A549 treated with DMSO at 1 μM for 4 hours (cell line): ENCODE measurements at places on chromosomes 7 and 10. TPM values are rescaled to one million over a fixed set of nuclear protein-coding genes. Genes with fewer than 3 reads are reported as not detected.

NUTM2E gene
- total RNA-seq: 0.36 to 0.43 TPM (median 0.40 TPM) in 5 replicates

PHYH gene
- 30.6 to 33.7 TPM (median 31.0 TPM) in 5 replicates for total RNA-seq

DGKB gene
- total RNA-seq: not detected in 5 replicates

GAD2 gene
- total RNA-seq: not detected in 5 replicates

TMEM178B gene
- 1.2 to 1.7 TPM (median 1.6 TPM) in 5 replicates for total RNA-seq

PNLIPRP2 gene
- total RNA-seq: not detected in 5 replicates

AP5Z1 gene
- 22.4 to 46.4 TPM (median 33.4 TPM) in 5 replicates for total RNA-seq

SUN3 gene
- 0.46 TPM in 1 of 5 replicates, not detected in the others for total RNA-seq

MRLN gene
- not detected in 5 replicates for total RNA-seq

PAX4 gene
- not detected in 5 replicates for total RNA-seq

LIMK1 gene
- 33.1 to 42.6 TPM (median 36.0 TPM) in 5 replicates for total RNA-seq

EFCAB10 gene
- 2.8 to 4.7 TPM (median 3.2 TPM) in 5 replicates for total RNA-seq

IKZF1 gene
- not detected in 5 replicates for total RNA-seq

SNCG gene
- total RNA-seq: 6.6 to 12.9 TPM (median 11.5 TPM) in 5 replicates

TWIST1 gene
- 2.6 to 4.6 TPM (median 3.9 TPM) in 5 replicates for total RNA-seq

PRKCQ gene
- total RNA-seq: 4.2 to 4.9 TPM (median 4.5 TPM) in 5 replicates

MAGI2 gene
- 0.30 to 0.45 TPM (median 0.40 TPM) in 5 replicates for total RNA-seq

MYPN gene
- 2.5 to 4.2 TPM (median 2.8 TPM) in 5 replicates for total RNA-seq

GDF2 gene
- total RNA-seq: not detected in 5 replicates

PLXDC2 gene
- 0.06 TPM in 2 of 5 replicates, not detected in the others for total RNA-seq

IPMK gene
- 2.0 to 3.4 TPM (median 3.0 TPM) in 5 replicates for total RNA-seq

STX1A gene
- total RNA-seq: 60.0 to 84.0 TPM (median 75.3 TPM) in 5 replicates

CNTNAP2 gene
- total RNA-seq: 0.02 to 0.06 TPM (median 0.06 TPM) in 3 of 5 replicates, not detected in the others

AKR1D1 gene
- not detected in 5 replicates for total RNA-seq

CCL24 gene
- 0.25 to 0.32 TPM in 2 of 5 replicates, not detected in the others for total RNA-seq

TSPAN33 gene
- total RNA-seq: 4.6 to 6.8 TPM (median 6.1 TPM) in 5 replicates
